ENCODE measurements at places on chromosomes 1 and 21.

- no peak for DNase-seq
Observed at GRCh38 chr1:163785868-163786405, 464.2 kb downstream of the NUF2 start.

DNA sequence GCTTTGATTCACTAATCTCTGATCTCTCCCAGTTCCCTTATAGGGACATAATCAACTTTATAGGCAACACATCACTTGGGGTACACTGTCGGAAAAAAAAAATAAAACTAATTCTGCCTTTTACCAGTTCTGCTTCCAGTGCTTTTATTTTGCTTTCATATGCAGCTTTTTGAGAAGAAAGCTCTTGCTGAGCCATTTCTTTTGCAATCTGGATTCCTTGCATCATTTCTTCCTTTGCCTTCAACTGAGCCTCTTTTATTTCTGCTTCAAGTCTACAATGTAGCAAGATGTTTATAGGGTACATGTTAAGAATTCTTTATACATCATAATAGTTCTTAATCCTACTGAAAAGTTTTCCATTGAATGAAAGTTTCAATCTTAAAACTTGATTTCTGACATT, 30.6 kb downstream of the KIF14 start:
- DNase-seq: no peak

- DNase-seq: no peak
Observed at GRCh38 chr1:94989398-94989797, 62.5 kb upstream of the CNN3 start.

DNA sequence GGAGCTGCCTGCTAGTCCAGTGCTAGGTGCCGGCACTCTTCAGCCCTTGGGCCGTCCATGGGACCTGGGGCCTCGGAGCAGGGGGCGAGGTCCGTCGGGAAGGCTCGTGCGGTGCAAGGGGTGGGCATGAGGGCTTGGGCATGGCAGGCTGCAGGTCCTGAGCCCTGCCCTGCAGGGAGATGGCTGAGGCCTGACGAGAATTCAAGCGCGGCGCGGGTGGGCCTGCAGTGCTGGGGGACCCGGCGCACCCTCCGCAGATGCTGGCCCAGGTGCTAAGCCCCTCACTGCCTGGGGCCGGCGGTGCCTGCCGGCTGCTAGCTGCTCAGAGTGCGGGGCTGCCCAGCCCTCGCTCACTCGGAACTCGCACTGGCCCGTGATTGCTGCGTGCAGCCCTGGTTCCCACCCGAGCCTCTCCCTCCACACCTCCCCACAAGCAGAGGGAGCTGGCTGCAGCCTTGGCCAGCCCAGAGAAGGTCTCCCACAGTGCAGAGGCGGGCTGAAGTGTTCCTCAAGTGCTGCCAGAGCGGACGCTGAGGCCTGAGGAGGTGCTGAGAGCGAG, 467.0 kb downstream of the AGBL4 start:
- DNase-seq: no peak

- no peak for DNase-seq
Observed at GRCh38 chr1:231642618-231643017, 16.0 kb downstream of the DISC1 start.

DNA sequence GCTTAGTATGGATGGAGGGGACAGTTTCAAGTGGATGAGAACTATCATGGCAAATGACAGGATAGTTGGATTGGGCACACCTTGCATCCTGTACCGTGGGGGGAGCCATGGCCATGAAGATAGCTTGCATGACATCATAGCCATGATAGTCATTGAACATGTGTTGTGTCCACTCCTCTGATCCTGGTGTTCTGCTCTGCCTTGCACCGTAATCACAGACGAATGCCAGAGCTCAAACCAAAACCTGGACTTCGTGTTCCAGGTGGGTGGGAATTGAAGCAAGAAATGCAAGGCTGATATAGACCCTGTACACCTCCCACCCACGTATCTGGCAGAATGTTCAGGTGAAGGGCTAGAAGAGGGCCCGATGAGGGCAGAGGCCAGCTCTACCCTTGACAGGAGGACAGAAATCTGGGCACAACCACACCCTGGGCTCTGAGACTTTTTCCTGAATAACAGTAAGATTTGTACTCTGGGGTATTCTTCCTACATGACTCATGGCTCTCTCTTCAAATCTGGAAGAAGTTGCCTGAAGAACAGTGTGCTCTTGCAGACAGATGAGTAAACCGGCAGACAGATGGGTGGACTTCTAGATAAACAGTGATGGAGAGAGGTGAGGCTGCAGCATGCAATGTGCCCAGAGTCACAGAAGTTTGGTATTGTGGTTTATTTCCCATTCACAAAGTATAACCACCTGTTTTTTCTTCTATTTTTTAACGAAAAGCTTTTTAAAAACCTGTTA, 45.0 kb downstream of the KCNJ6 start:
- DNase-seq: no peak
